ENCODE measurements at places on chromosomes 12 and 14. TPM values are rescaled to one million over a fixed set of nuclear protein-coding genes. Genes with fewer than 3 reads are reported as not detected.
A peak's percentile ranks its signal among the peaks of the same experiment; 100 is the strongest.

RERG gene
- 1.4 TPM for total RNA-seq

PTPRQ gene
- not detected for total RNA-seq

PACS2 gene
- total RNA-seq: 121 TPM

TTC9 gene
- 11.6 TPM for total RNA-seq

NGB gene
- not detected for total RNA-seq

RTN1 gene
- total RNA-seq: 2.4 TPM

GRCh38 chr12:116532986-116533342 lies 26.2 kb upstream of the MAP1LC3B2 start:
- peaks cover 13% of the 10 kb centered on the region for H3K4me1 ChIP-seq
- DNase-seq: no peak
- H3K27ac ChIP-seq: no peak overlapping the region
- no peaks in the 10 kb centered on the region for H3K36me3 ChIP-seq
- H3K4me3 ChIP-seq: peak overlapping the region; percentile 83

DNA sequence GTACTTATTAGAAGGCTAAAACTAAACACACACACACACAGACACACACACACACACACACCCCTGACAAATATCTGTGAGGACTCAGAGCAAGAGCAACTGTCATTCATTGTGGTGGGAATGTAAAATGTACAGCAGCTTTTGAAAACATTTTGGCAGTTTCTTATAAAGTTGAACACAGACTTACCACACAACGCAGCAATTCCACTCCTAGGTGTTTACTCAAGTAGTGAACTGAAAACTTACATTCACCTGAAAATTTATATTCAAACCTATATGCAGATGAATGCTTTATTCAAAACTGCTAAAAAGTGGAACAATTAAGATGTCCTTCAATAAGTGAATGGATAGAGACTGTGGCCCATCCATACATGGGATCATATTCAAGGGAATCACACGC lies 18.6 kb downstream of the ZNF605 start:
- H3K27ac ChIP-seq: no peak overlapping the region
- H3K27me3 ChIP-seq: no peaks in the 10 kb centered on the region
- DNase-seq: no peak
- H3K36me3 ChIP-seq: peaks cover 25% of the 10 kb centered on the region

GRCh38 chr12:44184499-44185206 lies 348.8 kb downstream of the TMEM117 start:
- DNase-seq: no peak
- H3K27me3 ChIP-seq: no peaks in the 10 kb centered on the region
- no peaks in the 10 kb centered on the region for H3K4me1 ChIP-seq
- H3K36me3 ChIP-seq: no peaks in the 10 kb centered on the region
- no peak overlapping the region for H3K4me3 ChIP-seq

DNA sequence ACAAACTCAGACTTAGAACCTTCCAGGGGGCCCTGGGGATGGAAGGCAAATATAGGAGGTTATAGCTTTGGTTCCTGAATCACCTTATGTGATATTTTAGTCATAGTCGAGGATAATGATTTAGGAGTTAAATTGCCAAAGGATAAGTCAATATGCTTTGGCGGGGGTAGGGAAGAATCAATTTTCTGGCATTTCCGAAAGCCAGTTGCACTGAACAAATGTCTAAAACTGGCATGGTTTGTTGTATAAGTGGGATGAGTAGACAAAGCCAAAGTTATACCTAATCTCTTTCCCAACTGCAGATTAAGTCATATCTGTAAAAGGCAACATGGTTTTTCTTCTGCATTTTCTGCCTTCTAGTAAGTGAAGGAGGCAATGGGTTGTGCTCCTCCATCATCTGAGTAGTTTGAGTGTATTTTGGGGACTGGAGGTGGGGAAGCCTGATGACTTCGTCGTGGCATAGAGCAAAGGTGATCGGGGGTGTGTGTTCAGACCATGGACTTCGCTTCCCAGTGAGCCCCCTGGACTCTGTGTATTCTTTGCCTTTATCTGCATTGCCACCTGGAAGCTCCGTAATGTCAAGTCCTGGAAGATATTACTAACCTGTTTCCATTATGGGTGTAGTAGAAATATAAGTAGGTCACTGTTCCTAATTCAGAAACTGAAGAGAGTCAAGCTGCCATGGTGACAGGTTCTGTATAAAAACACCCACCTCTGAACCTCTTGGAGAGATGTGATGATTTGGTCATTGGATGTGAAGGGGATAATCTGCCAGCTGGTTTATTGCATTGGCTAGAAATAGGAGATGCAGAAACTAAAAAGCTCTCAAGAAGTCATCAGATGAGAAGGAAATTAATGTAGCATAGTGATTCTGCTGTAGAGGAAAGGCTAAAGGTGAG lies 24.5 kb downstream of the PPFIBP1 start:
- H3K36me3 ChIP-seq: no peaks in the 10 kb centered on the region
- no peak for DNase-seq
- H3K27me3 ChIP-seq: no peaks in the 10 kb centered on the region

DNA sequence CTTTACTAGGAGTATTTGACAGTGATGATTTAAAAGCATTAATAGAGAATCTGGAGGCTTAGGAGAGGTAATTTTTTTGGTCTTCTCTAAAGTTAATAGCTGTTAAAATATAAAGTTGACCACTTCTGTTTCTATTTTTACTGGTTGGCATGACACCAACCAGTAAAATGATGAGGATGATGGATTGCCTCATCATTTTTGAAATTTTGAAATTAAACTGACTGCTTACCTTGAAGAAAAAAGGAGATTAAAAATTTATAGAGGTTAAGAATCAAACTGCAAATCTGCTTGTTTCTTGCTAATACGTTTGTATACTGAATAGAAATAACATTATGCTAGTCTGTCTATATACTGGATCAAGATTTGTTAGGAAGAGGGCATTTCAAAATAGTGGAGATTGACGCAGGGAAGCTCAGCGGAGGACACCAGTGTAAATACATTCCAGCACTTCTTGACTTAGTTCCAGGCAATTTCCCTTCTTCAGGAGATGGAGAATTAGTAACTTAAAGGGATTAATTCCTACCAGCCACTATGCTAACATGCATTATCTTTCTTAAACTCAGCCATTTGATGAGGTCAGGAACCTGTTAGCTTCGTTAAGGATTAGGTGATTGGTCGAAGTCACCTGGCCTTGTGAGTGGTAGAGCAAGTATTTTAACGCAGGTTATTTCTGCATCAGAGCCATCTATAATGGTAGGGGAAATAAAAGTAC lies 3.6 kb downstream of the EID3 start:
- peaks cover 30% of the 10 kb centered on the region for H3K36me3 ChIP-seq
- H3K27ac ChIP-seq: no peak overlapping the region
- no peaks in the 10 kb centered on the region for H3K27me3 ChIP-seq
- H3K4me1 ChIP-seq: no peaks in the 10 kb centered on the region
- no peak for DNase-seq

GRCh38 chr12:105554223-105554678 lies 223.8 kb downstream of the C12orf75 start:
- peak overlapping the region; percentile 61 for H3K27ac ChIP-seq
- H3K27me3 ChIP-seq: no peaks in the 10 kb centered on the region
- no peaks in the 10 kb centered on the region for H3K36me3 ChIP-seq
- peaks cover 11% of the 10 kb centered on the region for H3K4me1 ChIP-seq
- H3K4me3 ChIP-seq: peak overlapping the region; percentile 61

GRCh38 chr12:88570103-88570502 lies 10.2 kb downstream of the KITLG start:
- H3K36me3 ChIP-seq: no peaks in the 10 kb centered on the region
- H3K4me1 ChIP-seq: no peaks in the 10 kb centered on the region
- peaks cover 17% of the 10 kb centered on the region for H3K27me3 ChIP-seq
- H3K27ac ChIP-seq: no peak overlapping the region
- no peak overlapping the region for H3K4me3 ChIP-seq
- peak; percentile 63 for DNase-seq

- no peak for DNase-seq
- H3K27ac ChIP-seq: no peak overlapping the region
- H3K4me1 ChIP-seq: no peaks in the 10 kb centered on the region
- no peaks in the 10 kb centered on the region for H3K36me3 ChIP-seq
- no peak overlapping the region for H3K4me3 ChIP-seq
These were observed 597.9 kb downstream of the VRK1 start for GRCh38 chr14:97395068-97395467.

DNA sequence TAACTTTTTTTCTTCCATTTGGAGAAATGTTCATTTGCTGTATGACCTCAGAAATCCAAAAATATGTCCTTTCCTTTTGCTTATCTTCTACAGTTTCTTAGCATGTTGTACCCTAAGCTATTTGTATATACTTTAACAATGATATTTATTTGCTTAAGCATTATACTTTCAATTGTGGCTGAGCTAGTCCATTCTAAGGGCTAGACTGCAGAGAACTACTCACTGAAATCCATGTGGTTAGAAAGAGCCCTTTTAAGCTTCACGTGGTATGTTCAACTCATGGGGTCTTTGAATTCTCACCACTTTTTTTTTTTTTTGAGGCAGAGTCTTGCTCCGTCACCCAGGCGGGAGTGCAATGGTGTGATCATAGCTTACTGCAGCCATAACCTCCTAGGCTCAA lies 122.5 kb downstream of the HMGA2 start:
- H3K27ac ChIP-seq: no peak overlapping the region
- DNase-seq: no peak
- no peak overlapping the region for H3K4me3 ChIP-seq

GRCh38 chr14:20679907-20680306 lies 4.5 kb upstream of the RNASE4 start:
- H3K4me1 ChIP-seq: peaks cover 4% of the 10 kb centered on the region
- H3K4me3 ChIP-seq: peak overlapping the region; percentile 98
- peak; percentile 77 for DNase-seq
- no peaks in the 10 kb centered on the region for H3K27me3 ChIP-seq
- no peaks in the 10 kb centered on the region for H3K36me3 ChIP-seq

GRCh38 chr12:55771736-55772135 lies 28.8 kb downstream of the GDF11 start:
- peak overlapping the region; percentile 41 for H3K27ac ChIP-seq
- H3K4me1 ChIP-seq: no peaks in the 10 kb centered on the region
- no peak for DNase-seq
- H3K4me3 ChIP-seq: no peak overlapping the region
- peaks cover 65% of the 10 kb centered on the region for H3K36me3 ChIP-seq

- H3K4me1 ChIP-seq: no peaks in the 10 kb centered on the region
- no peak overlapping the region for H3K4me3 ChIP-seq
- no peak overlapping the region for H3K27ac ChIP-seq
These were observed 10.8 kb upstream of the CMA1 start for GRCh38 chr14:24518851-24519250.

- peak; percentile 88 for DNase-seq
- H3K36me3 ChIP-seq: no peaks in the 10 kb centered on the region
- H3K27me3 ChIP-seq: no peaks in the 10 kb centered on the region
- no peaks in the 10 kb centered on the region for H3K4me1 ChIP-seq
- no peak overlapping the region for H3K27ac ChIP-seq
These were observed 359.5 kb downstream of the CACNA1C start for GRCh38 chr12:2412305-2412643.

- DNase-seq: no peak
- no peak overlapping the region for H3K4me3 ChIP-seq
- peaks cover 9% of the 10 kb centered on the region for H3K4me1 ChIP-seq
- no peaks in the 10 kb centered on the region for H3K27me3 ChIP-seq
- no peaks in the 10 kb centered on the region for H3K36me3 ChIP-seq
These were observed 54.0 kb downstream of the MVK start for GRCh38 chr12:109627633-109628032.

GRCh38 chr12:113407931-113408600 lies 4.4 kb upstream of the SDS start:
- no peaks in the 10 kb centered on the region for H3K36me3 ChIP-seq
- no peaks in the 10 kb centered on the region for H3K27me3 ChIP-seq
- H3K4me1 ChIP-seq: no peaks in the 10 kb centered on the region
- DNase-seq: peak; percentile 36

GRCh38 chr14:29355846-29356245 lies 571.8 kb downstream of the PRKD1 start:
- no peak overlapping the region for H3K4me3 ChIP-seq
- no peaks in the 10 kb centered on the region for H3K36me3 ChIP-seq
- DNase-seq: no peak
- H3K4me1 ChIP-seq: no peaks in the 10 kb centered on the region
- H3K27me3 ChIP-seq: no peaks in the 10 kb centered on the region

DNA sequence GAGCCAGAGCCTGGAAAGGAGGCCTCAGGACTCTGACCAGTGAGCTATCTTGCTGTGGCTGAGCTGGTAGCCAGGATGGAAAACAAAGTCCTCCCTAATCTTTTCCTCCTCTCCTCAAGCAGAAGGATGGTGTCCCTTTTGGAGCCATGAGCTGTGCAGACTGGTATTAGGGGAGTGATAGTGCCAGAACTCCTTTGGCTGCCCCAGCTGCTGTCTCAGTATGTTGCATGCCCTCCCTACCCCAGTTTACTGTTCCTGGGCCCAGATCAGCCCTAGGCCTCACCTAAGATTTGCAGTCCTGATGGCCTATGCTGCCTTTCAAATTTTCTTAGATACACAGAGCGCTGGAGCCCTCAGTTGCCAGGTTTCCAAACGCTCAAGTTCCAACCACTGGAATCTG lies 150.3 kb upstream of the ALG10B start:
- H3K27ac ChIP-seq: no peak overlapping the region
- DNase-seq: no peak
- H3K4me3 ChIP-seq: no peak overlapping the region
- no peaks in the 10 kb centered on the region for H3K4me1 ChIP-seq

DNA sequence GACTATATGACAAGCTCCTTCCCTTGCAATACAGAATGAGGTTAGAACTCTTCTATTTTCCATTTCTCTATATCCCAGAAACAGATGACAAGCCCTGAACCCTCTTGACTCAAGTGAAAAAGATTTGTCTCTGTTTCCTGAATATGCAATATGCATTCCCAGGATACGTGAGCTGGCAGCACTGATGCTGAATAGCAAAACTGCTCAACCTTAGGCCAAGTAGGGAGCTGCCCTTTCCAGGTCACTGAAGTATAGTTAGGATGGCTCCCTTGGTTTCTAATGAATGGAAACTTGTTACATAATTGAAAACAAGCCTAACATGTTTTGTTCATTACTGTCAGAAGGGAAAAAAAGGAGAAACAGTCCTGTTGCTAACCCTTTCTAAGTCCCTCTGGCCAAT lies 47.9 kb upstream of the PLEKHG7 start:
- no peak for DNase-seq
- no peak overlapping the region for H3K4me3 ChIP-seq
- H3K27me3 ChIP-seq: no peaks in the 10 kb centered on the region
- no peak overlapping the region for H3K27ac ChIP-seq

GRCh38 chr12:71162832-71163763 lies 5.3 kb upstream of the TSPAN8 start:
- no peaks in the 10 kb centered on the region for H3K36me3 ChIP-seq
- H3K27me3 ChIP-seq: no peaks in the 10 kb centered on the region
- no peak for DNase-seq

GRCh38 chr14:21043974-21044618 lies 1.9 kb downstream of the RNASE7 start:
- H3K27me3 ChIP-seq: peaks cover 8% of the 10 kb centered on the region
- no peak overlapping the region for H3K4me3 ChIP-seq
- H3K4me1 ChIP-seq: peaks cover 4% of the 10 kb centered on the region
- no peaks in the 10 kb centered on the region for H3K36me3 ChIP-seq

GRCh38 chr14:69268763-69269162 lies 8.8 kb downstream of the GALNT16 start:
- H3K27me3 ChIP-seq: no peaks in the 10 kb centered on the region
- no peak for DNase-seq
- no peak overlapping the region for H3K27ac ChIP-seq
- no peaks in the 10 kb centered on the region for H3K36me3 ChIP-seq
- H3K4me1 ChIP-seq: no peaks in the 10 kb centered on the region

- H3K4me3 ChIP-seq: no peak overlapping the region
- peaks cover 32% of the 10 kb centered on the region for H3K27me3 ChIP-seq
- H3K36me3 ChIP-seq: no peaks in the 10 kb centered on the region
- no peak overlapping the region for H3K27ac ChIP-seq
These were observed 21.3 kb downstream of the TPCN1 start for GRCh38 chr12:113242560-113242959.

GRCh38 chr14:56358275-56358674 lies 221.3 kb upstream of the TMEM260 start:
- H3K4me3 ChIP-seq: no peak overlapping the region
- no peak for DNase-seq
- no peaks in the 10 kb centered on the region for H3K36me3 ChIP-seq
- H3K27ac ChIP-seq: no peak overlapping the region
- H3K4me1 ChIP-seq: no peaks in the 10 kb centered on the region
- no peaks in the 10 kb centered on the region for H3K27me3 ChIP-seq
